ENCODE measurements at places on chromosomes 4 and X. TPM values are rescaled to one million over a fixed set of nuclear protein-coding genes. Genes with fewer than 3 reads are reported as not detected.

NPY2R gene
- total RNA-seq = not detected

L1CAM gene
- 0.11 TPM for total RNA-seq

CENPVL3 gene
- not detected for total RNA-seq

HUWE1 gene
- 94.8 TPM for total RNA-seq

AKAP4 gene
- not detected for total RNA-seq

SERPINA7 gene
- total RNA-seq = not detected

RAB40A gene
- total RNA-seq = not detected

HAND2 gene
- 8.6 TPM for total RNA-seq

FAM9B gene
- total RNA-seq = not detected

IQCM gene
- not detected for total RNA-seq

MAD2L1 gene
- total RNA-seq = 53.8 TPM

RPA4 gene
- total RNA-seq = 0.73 TPM

MEPE gene
- total RNA-seq = not detected

CSAG3 gene
- not detected for total RNA-seq

SPARCL1 gene
- total RNA-seq = 0.88 TPM

PPEF1 gene
- total RNA-seq = not detected

WDR19 gene
- 15.4 TPM for total RNA-seq

PGAM4 gene
- not detected for total RNA-seq

CYTL1 gene
- 34.6 TPM for total RNA-seq

RAI2 gene
- 0.13 TPM for total RNA-seq

XAGE2 gene
- not detected for total RNA-seq

CACNA1F gene
- total RNA-seq = not detected

TADA2B gene
- 12.0 TPM for total RNA-seq

RNF128 gene
- total RNA-seq = not detected

RNF113A gene
- total RNA-seq = 16.6 TPM

ITIH6 gene
- not detected for total RNA-seq

MAGEC2 gene
- total RNA-seq = not detected

MAMLD1 gene
- total RNA-seq = 0.67 TPM

CENPC gene
- 14.1 TPM for total RNA-seq

PRR32 gene
- not detected for total RNA-seq

PPP4R3C gene
- total RNA-seq = not detected

WNK3 gene
- total RNA-seq = 2.3 TPM

CT45A10 gene
- total RNA-seq = not detected

USP17L29 gene
- not detected for total RNA-seq

NLGN3 gene
- 0.13 TPM for total RNA-seq

SPANXB1 gene
- not detected for total RNA-seq

RAB9B gene
- 0.35 TPM for total RNA-seq

ZDHHC15 gene
- 0.13 TPM for total RNA-seq

EPHA5 gene
- total RNA-seq = not detected

FGFBP2 gene
- total RNA-seq = not detected

FGG gene
- not detected for total RNA-seq

ARHGAP6 gene
- total RNA-seq = 0.86 TPM

CLDN2 gene
- total RNA-seq = not detected

KCND1 gene
- 0.13 TPM for total RNA-seq

IBSP gene
- total RNA-seq = not detected

EFHC2 gene
- not detected for total RNA-seq

PLAC1 gene
- total RNA-seq = 0.20 TPM

GABRQ gene
- not detected for total RNA-seq

ZBTB33 gene
- 15.9 TPM for total RNA-seq

RHOXF1 gene
- not detected for total RNA-seq

ITM2A gene
- 15.4 TPM for total RNA-seq
